ENCODE measurements at places on chromosomes 11 and 22. TPM values are rescaled to one million over a fixed set of nuclear protein-coding genes. Genes with fewer than 3 reads are reported as not detected.
A peak's percentile ranks its signal among the peaks of the same experiment; 100 is the strongest.

The VPS37C gene
- total RNA-seq: 7.3 TPM

The MN1 gene
- 0.32 TPM for total RNA-seq

The PRAME gene
- 2.7 TPM for total RNA-seq

DNA sequence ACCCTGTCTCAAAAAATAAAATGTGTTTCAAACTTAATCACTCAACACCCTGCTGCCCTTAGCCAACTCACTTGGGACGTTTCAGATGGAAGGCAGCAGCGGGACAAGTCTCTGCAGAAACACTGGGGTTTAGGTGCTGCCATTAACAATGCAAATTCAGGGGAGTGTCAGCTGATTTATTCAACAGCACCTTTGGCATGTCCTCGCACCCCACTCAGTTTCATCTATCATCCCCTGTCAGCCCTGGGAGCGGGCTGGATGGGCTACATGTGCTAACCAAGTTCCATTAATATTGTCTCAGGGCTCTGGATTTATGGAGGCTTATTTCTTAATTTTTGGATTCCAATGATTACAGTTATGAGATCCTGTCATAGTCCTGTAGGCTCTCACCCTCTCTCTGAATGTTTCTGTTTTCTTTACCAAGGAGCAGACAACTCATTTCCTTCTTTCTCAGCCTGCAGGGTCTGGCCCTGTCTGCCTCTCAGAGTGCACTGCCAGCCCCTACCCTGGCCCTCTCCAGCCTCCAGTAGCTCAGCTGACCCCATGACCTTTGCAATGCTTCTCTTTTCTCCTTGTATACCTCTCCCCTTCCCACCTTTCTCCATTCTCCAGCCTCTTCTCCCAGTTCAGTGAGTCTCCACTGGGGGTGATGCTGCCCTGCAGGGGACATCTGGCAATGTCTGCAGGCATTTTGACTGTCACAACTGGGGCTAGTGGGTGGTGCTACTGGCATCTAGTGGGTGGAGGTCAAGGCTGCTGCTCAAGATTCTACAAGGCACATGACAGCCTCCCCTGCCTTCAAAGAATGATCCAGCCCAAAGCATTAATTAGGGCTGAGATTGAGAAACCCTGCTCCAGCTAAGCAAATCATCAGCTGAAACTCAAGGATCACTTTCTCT lies 79.0 kb downstream of the APIP start:
- no peak overlapping the region for H3K27ac ChIP-seq
- H3K4me1 ChIP-seq: no peaks in the 10 kb centered on the region
- H3K27me3 ChIP-seq: peaks cover 17% of the 10 kb centered on the region
- no peak overlapping the region for H3K4me3 ChIP-seq
- DNase-seq: no peak

GRCh38 chr11:6200975-6201374 lies 2.0 kb downstream of the OR52W1 start:
- peaks cover 10% of the 10 kb centered on the region for H3K4me1 ChIP-seq
- DNase-seq: peak; percentile 18
- peak overlapping the region; percentile 42 for H3K27ac ChIP-seq
- H3K36me3 ChIP-seq: peaks cover 3% of the 10 kb centered on the region
- no peaks in the 10 kb centered on the region for H3K27me3 ChIP-seq
- no peak overlapping the region for H3K4me3 ChIP-seq

- H3K4me1 ChIP-seq: no peaks in the 10 kb centered on the region
- no peak overlapping the region for H3K27ac ChIP-seq
- no peak overlapping the region for H3K4me3 ChIP-seq
- H3K36me3 ChIP-seq: no peaks in the 10 kb centered on the region
- no peaks in the 10 kb centered on the region for H3K27me3 ChIP-seq
Observed at GRCh38 chr22:19554834-19555404, 30.7 kb upstream of the CLDN5 start.

- H3K27me3 ChIP-seq: no peaks in the 10 kb centered on the region
- H3K36me3 ChIP-seq: peaks cover 7% of the 10 kb centered on the region
- H3K4me1 ChIP-seq: peaks cover 54% of the 10 kb centered on the region
- no peak overlapping the region for H3K4me3 ChIP-seq
- peak; percentile 64 for DNase-seq
Observed at GRCh38 chr11:66080055-66080817, 10.2 kb downstream of the PACS1 start.

- H3K4me3 ChIP-seq: no peak overlapping the region
- no peaks in the 10 kb centered on the region for H3K4me1 ChIP-seq
- H3K36me3 ChIP-seq: no peaks in the 10 kb centered on the region
Observed at GRCh38 chr11:115906171-115906570, 402.0 kb upstream of the CADM1 start.

DNA sequence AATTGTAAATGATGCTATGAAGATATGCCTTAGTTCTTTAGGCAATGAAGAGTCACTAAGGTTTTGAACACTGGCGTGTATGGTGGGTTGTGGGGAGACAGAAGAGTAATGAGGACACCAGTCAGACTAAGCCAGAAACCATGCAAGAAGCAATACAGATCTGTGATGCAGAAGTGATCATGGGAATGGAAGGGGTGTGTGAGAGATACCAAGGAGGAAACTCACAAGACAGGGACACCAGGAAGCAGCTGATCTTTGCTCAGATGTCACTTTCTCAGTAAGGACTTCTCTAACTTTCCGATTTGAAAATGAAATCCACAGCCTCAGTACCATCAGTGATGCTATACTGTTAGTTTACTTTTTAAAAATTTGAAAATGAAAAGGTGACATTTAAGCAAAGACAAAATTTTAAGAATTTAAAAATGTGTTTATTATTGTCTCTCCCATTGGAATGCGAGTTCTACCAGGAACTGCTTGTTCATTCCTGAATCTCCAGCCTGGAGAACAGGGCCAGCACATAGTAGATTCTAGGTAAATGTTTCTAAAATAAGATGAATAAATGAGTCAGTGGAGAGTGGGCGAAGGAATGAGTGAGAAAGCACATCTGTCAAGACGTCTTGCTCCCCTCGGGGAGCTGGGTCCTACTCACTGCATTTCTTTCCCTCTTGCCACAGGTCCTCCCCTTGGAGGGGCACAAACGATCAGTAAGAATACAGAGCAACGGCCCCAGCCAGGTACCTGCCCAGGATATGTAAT lies 60.4 kb downstream of the KCNJ1 start:
- no peaks in the 10 kb centered on the region for H3K4me1 ChIP-seq
- H3K27ac ChIP-seq: no peak overlapping the region
- H3K4me3 ChIP-seq: no peak overlapping the region
- peaks cover 96% of the 10 kb centered on the region for H3K36me3 ChIP-seq
- no peaks in the 10 kb centered on the region for H3K27me3 ChIP-seq
